Myocyte (in vitro differentiated cells): ENCODE measurements at places on chromosomes 3 and 15. TPM values are rescaled to one million over a fixed set of nuclear protein-coding genes. Genes with fewer than 3 reads are reported as not detected.

Gene PROS1
- 51.0 and 68.5 TPM in 2 replicates for total RNA-seq

- no peak for DNase-seq
Measured at GRCh38 chr3:132354916-132355702, 37.9 kb downstream of the ACP3 start.

GRCh38 chr15:55736756-55737155 is 6.2 kb downstream of the PRTG start:
- DNase-seq, result no peak

DNA sequence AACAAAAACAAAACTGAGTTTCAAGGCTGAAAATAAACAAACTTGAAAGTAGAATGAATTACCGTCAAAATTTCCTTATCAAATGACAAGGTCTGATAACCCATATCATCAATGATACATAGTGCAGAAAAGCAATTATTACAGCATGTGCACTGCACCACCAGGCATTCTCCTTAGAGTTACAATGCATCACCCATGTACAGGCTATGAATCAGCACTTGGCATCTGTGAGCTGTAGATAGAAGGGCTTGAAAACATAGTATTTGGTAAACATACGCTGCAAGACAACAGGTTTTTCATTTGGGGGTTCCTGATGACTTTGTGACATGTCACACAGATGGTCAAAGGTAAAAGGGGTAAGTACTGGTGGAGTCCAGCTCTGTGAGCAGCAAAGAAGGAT is 265.1 kb downstream of the CTNNB1 start:
- DNase-seq, result peak; percentile 4

DNA sequence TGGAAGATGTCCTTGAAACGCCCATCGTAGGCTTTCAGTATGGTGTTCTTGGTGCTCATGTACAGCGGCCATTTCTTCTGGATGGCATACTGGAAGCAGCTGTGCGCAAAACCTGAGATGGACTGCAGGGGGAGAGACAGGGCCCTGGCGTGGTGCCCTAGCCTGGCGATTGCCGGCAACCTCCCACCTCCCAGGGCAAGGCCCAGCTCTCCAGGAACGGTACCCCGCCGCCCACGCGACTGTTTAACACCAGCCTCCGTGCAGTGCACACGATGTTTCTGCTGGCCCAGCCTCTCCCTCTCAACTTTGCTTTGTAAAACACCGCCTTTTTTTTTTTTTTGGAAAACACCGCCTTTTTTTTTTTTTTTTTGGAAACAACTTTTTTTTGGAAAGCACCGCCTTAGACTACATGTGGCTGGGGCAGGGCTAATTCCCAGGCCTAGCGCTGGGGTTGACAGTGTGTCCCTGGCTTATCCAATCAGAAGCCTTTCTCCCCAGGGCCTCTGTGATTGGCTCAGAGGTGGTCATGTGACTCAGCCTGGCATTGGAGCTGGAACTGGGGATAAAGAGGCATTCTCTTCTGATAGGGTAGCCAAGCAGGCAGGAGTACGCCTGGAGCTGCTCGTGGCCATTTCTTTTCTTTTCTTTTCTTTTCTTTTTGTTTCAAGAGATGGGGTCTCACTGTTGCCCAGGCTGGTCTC is 14.7 kb downstream of the IDH2 start:
- DNase-seq, result no peak

DNA sequence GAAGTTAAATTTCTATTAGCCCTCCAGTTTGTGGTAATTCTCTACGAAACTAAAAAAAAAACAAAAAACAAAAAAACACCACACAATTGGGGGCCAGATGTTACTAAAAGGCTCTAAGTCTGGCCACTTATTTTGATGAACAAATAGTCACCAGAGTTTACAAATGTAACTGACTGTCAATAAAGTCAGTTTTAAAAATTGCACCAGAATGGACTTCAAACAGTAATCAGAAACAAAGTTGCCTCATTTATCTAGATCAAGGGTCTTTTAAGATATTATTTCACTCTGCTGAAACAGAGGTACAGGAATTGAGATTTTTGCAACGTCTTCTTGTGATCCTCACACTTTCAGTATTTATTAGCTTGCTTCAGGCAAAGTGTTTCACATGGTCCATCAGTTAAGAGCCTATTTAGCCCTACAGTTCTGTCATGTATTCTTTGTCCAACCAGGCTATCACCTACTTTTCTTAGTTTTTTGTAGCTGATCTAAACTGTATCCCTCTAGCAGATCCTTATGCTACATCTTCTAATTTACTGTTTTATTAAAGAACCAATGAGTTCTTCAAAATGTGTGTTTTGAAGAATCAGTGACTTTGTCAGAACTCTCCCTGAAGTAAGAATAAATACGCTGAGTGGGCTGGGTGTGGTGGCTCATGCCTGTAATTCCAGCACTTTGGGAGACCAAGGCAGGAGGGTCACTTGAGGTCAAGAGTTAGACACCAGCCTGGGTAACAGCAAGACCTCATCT is 74.7 kb downstream of the ANKRD28 start:
- peak; percentile 53 for DNase-seq

- DNase-seq, result no peak
Measured at GRCh38 chr15:34336991-34337556, 507 bp downstream of the SLC12A6 start.

- no peak for DNase-seq
Measured at GRCh38 chr3:37147666-37148065, 26.7 kb downstream of the LRRFIP2 start.
